Stimulated activated memory B cell treated with anti-CD40 and anti-IgM and Interleukin-4, amounts not matched to agents 10 μg/mL and 1 μg/mL and 100 μg/mL, for 72 hours (primary cell): ENCODE measurements at places on chromosomes 1 and 21.
A peak's percentile ranks its signal among the peaks of the same experiment; 100 is the strongest.

GRCh38 chr1:19776287-19776686 lies 23.4 kb downstream of the TMCO4 start:
- ATAC-seq: no peak

DNA sequence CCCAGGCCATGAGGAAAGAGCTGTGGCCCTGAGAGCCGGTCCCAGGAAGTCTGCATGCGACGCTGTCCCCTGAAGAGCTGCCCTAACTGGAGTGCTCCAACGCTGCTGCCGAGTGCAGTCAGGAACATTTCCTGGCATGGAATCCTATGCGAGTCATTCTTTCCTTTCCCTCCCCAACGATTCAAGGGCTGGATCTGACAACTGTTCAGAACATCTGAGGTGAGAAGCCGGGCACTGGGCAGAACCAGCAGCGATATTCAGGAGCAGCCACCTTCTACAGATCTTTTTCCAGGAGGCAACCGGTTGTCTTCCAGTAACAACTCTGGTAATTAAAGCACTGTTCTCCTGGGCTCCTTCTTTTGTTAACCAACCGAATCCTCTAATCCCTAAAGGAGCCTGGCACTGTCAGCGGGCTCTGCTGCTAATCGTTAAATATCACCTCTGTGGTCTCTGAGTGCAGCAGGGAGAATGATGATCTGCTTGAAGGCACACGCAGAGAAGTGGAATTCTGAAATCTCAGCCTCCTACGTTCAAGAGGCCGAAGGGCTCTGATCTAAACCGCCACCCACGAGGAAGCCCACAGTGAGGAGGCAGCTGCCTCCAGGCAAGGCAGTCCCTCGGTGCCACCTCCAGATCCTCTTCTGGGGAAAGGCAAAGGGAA lies 55.8 kb downstream of the SLC45A1 start:
- ATAC-seq: no peak

DNA sequence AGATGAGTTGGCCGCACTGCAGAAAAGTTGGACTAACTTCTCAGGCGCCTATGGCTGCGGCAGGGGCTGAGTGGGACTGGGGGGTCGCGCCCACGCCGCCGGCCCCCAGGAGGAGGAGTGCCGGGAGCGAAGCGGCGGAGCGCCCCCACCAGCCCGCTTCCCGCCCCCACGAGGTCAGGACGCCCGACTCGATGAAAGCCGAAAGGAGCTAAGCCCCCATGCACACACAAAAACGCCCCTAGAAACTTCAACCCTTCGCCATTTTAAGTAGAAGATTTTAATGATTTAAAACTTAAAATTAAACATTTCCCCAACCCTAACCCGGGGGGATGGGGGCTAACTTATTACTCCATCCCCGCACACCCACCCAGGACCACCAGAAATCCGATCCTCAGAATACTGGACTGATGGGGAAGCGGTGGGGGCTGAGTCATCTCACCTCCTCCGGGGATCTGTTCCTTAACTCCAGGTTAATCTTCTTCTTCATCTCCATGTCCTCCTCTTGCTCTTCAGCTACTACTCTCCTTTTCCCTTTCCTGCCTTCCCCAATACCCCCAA lies 539 bp downstream of the ANP32E start:
- peak; percentile 2 for ATAC-seq

- ATAC-seq: no peak
Measured at GRCh38 chr1:165508291-165508690, 35.5 kb upstream of the LRRC52 start.

DNA sequence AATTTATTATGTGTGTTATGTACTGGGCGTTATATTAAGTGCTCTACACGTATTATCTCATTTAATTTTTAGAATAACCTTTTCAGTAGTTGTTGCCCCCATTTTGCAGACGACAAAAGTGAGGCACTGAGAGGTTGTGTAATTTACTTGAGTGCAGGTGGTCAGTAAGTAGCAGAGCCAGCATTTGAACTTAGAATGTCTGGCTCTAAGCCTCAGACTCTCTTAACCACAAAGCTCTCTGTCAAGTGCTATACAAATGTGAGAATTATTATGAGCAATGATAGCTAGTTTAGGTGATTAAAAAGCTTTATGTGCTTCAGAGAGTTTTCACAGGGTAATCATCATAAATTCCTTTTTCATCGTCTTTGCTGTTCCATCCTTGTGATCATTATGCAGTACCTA lies 96.3 kb upstream of the UBE2U start:
- no peak for ATAC-seq

DNA sequence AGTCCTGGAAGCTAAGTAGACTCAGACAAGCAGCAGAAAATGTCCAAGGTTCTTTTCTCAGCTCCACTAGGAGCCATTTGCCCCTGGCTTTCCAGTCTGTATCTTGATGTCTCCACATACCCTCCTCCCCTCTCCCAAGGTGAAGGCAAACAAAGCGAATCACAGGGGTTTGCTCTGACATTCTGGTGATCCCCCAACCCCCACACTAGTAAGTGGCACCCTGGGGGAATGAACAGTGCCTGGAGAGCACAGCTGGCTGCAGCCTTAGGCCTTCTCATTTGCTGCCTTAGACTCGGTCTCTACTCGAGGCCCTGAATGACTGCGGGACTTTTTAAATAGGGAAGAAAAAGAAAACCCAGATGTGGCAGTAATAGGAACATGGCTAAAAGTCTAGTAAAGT lies 15.3 kb downstream of the ERI3 start:
- no peak for ATAC-seq

DNA sequence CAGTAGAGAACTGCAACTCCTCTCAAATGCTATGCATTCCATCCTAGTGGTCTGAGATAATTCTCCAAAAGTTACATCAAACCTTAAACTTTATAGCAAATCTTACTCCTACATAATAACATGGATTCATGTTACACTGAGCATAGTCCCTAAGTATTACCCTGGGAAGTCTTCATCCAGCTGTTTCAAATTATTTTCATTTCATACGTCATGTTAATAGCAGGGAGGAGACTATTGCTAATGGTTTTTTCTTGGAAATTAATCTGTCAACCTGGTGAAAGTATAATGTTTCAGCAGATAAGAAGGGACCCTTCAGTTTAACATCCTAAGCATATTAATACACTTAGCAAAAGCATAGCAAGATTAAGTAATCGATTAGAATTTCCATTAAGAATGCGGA lies 318.1 kb downstream of the USP25 start:
- no peak for ATAC-seq
